ENCODE measurements at places on chromosomes 16 and 17.
A peak's percentile ranks its signal among the peaks of the same experiment; 100 is the strongest.

- no peak for DNase-seq
These were observed 19.1 kb downstream of the PDP2 start for GRCh38 chr16:66899310-66899944.

- no peak for DNase-seq
These were observed 13.9 kb upstream of the STAT3 start for GRCh38 chr17:42402117-42402516.

DNA sequence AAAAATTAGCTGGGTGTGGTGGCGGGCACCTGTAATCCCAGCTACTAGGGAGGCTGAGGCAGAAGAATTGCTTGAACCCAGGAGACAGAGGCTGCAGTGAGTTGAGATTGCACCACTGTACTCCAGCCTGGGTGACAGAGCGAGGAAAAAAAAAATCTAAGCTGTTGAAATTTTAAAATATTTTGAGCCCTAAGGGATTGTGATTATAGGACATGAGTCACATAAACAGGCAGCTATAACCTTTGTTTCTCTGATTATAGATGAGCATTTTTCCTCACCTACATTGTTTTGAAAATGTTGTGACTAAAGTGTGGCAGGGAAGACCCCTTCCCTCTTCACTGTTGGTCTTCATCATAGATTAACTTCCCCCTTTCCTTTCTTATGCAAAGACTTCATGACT, 135.5 kb downstream of the MGAT5B start:
- no peak for DNase-seq

DNA sequence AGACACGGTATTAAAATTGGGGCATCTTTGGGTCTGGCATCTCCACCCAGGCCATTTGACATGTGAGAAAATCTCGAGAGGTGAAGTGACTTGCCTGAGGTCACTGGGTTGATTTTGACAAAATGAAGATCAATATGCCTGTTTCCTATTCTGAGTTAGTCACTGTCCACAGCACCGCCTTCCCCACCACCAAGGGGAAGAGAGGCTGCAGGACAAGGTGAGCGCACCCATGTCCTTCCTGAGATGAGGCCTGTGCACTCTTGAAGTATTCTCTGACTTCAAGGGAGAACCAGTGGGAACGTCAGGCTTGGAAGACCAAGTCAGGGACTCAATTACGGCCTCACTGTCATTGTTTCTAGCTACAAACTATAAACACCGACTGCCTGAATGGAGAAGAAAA, 49.9 kb upstream of the WSB1 start:
- DNase-seq, result no peak

DNA sequence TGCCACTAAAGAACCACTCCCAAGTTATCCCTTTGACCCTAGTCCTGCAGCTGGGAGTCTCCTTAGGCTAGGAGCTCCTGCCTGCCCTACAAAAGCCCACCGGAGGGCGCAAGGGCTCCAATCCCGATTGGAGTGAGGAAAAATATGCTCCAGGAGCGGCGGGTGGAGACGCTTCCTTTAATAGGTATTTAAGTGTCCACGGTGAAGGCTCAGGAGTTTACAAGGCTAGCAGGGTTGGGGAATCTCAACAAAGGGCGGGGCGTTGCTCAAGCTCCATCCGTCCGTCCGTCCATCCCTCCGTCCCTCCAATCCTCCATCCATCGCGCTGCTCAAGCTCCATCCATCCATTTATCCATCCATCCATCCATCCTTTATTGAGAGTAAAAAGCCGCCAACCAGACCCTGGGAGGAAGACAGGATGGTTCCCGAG, 556 bp upstream of the SPNS1 start:
- no peak for DNase-seq

- DNase-seq, result no peak
These were observed 29.7 kb downstream of the TPSG1 start for GRCh38 chr16:1195393-1195666.

- DNase-seq, result peak; percentile 66
These were observed 328.4 kb downstream of the MAF start for GRCh38 chr16:79272141-79272577.

DNA sequence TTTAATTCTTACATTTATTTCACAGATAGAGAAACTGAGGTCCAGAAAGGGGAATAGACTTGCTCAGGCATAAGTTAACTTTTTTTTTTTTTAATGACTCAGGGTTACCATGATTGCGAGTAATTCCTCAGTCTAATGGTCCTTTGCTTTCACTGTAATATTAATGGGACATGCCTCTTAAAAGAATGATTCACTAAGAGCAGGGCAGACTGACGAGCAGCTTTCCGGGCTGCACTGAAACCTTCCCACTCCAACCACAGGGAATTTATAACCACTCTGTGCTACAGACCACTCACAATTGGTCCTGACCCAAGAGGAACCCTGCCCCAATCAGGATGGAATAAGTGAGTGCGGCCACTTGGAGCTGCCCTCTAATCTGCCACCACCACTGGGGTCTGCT, 5.7 kb downstream of the HOXB2 start:
- DNase-seq, result no peak

DNA sequence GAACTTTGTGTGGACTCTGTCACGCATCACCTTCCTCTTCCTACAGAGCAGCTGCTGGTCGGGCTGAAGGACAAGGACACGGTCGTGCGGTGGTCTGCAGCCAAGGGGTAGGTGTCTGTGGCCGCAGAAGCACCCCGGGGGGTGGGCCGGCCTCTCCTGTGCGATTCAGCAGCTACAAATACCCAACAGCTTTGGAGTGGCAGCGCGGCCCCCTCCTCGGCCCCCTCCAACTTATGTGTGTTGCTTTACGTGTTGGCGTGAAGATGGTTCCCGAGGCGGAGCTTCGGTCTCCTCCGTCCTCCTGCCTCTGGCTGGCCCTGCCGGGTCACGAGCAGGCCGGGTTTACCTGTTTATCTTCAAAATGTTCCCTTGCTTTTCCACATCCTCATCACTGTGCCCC, 32.3 kb downstream of the ZNF750 start:
- DNase-seq, result no peak

DNA sequence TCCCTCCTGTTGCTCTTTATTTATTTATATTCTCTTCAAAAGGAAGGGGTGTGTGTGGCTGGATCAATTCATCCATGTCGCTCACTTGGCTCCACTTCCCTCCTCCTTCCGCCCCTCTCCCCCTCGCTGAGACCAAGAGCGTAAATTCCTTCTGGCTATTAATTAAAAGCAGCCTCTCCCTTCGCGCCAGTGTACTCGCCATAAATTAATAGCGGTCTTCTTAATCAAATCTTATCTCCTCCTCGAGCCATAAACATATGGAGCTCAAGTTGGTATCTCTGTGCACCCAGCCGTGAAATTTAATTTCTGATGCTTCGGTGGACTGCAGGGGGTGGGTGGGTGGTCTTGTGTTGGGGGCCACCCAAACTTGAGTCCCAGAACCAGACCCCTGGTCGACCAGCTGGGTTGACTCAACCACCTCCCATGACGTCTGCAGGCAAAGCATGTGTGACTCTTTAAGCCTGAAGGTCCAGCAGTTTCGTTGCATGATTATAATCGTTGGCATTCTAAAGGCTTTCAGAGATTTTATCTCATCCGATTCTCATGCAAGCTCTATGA, 57.9 kb downstream of the SDK2 start:
- DNase-seq, result no peak

GRCh38 chr17:40936976-40937375, 470 bp downstream of the KRT23 start:
- DNase-seq, result no peak

GRCh38 chr17:68324654-68325336, 33.5 kb downstream of the ARSG start:
- DNase-seq, result no peak

- DNase-seq, result no peak
These were observed 16.4 kb downstream of the GGA3 start for GRCh38 chr17:75245011-75245410.

GRCh38 chr17:37438141-37438540, 31.5 kb downstream of the TADA2A start:
- no peak for DNase-seq

- DNase-seq, result no peak
These were observed 3.8 kb upstream of the SPEM1 start for GRCh38 chr17:7416323-7416722.

DNA sequence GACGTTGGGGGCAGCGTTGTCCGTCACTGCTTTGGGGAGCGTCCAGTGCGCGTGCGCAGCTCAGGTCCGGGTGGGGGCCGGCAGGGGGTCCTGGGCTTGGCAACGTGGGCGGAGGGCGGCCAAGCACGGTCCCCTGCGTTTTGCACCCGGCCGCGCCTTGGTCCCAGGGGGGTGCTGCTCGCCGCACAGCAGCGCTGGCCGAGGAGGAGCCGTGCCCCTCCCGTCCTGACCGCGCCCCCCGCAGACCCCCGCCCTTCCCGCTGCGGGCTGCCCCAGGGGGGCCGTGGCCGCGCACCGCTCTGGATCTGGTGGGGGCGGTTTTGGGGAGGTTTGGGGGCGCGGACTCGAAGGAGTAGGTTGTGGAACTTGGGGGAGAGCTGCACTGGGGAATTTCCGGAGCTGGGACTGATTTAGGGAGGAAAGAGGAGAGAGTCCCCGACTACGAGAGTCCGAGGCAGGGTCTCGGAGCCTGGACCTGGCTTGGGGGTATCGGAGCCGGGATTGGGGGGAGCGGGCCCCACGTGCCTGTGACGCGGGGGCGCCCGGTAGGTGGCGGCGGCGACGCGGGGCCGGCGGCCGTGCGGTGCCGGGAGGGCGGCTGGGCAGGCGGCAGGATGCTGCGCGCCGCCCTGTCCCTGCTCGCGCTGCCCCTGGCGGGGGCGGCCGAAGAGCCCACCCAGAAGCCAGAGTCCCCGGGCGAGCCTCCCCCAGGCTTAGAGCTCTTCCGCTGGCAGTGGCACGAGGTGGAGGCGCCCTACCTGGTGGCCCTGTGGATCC, at the start of gene SLC9A5:
Gene SLC9A5 (plus strand): TSS at position 579 of the 777 bp plus-strand sequence. CDS start 36 bp downstream, at position 615.
- no peak for DNase-seq

- DNase-seq, result no peak
These were observed 751 bp downstream of the DCAF7 start for GRCh38 chr17:63550817-63551639.

- DNase-seq, result no peak
These were observed 7.6 kb downstream of the CYTH1 start for GRCh38 chr17:78774453-78774852.

GRCh38 chr16:70694088-70694867, 8.4 kb upstream of the MTSS2 start:
- DNase-seq, result no peak
